ENCODE measurements at places on chromosomes 3 and 15. TPM values are rescaled to one million over a fixed set of nuclear protein-coding genes. Genes with fewer than 3 reads are reported as not detected.
A peak's percentile ranks its signal among the peaks of the same experiment; 100 is the strongest.

Gene PHLDB2
- 6.2 TPM for polyA plus RNA-seq

Gene LYZL4
- not detected for polyA plus RNA-seq

Gene C3orf85
- polyA plus RNA-seq, result not detected

Gene PGBD4
- 1.1 TPM for polyA plus RNA-seq

Gene TMEM45A
- polyA plus RNA-seq, result 33.6 TPM

Gene PCBP4
- 87.3 TPM for polyA plus RNA-seq

Gene MOBP
- 0.13 TPM for polyA plus RNA-seq

Gene CEMIP
- polyA plus RNA-seq, result 0.20 TPM

Gene DISP2
- 19.4 TPM for polyA plus RNA-seq

Gene ROBO2
- polyA plus RNA-seq, result 0.30 TPM

Gene HYAL1
- polyA plus RNA-seq, result 50.1 TPM

Gene COL6A6
- polyA plus RNA-seq, result 0.16 TPM

Gene LRIG1
- 7.2 TPM for polyA plus RNA-seq

Gene LIPC
- polyA plus RNA-seq, result 0.48 TPM

Gene MME
- 5.0 TPM for polyA plus RNA-seq

Gene SLC24A5
- 0.34 TPM for polyA plus RNA-seq

Gene BMF
- 1.3 TPM for polyA plus RNA-seq

Gene DUOX2
- polyA plus RNA-seq, result 1.3 TPM

Gene CHRNA5
- 1.7 TPM for polyA plus RNA-seq

Gene MST1R
- 0.18 TPM for polyA plus RNA-seq

Gene COL8A1
- polyA plus RNA-seq, result 7.7 TPM

GRCh38 chr3:188283347-188283746, 129.4 kb downstream of the LPP start:
- peak; percentile 87 for DNase-seq

GRCh38 chr3:19065027-19065426, 83.3 kb upstream of the KCNH8 start:
- no peak for DNase-seq

DNA sequence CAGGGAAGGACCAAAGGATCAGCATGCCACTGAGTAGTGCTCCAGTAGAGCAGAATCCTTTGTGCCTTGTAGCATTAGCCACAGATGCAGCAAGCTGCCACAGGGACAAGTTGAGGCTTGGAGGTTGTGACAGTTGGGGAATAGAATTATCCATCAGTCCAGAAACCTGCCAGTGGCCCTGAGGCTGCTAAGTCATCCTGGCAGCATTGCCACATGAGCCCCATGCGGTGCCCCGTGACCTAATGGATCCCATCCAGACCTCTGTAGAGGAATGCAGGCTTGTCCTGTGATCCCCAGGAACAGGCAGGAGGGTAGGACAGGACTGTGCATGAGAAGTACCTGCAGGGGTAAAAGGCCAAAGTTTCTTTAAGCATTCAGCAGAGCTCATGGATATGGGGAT, 51.7 kb downstream of the BOC start:
- no peak for DNase-seq

- DNase-seq, result no peak
Measured at GRCh38 chr3:71786217-71786549, 1.2 kb upstream of the PROK2 start.

GRCh38 chr3:182568876-182569275, 224.4 kb upstream of the ATP11B start:
- no peak for DNase-seq

- no peak for DNase-seq
Measured at GRCh38 chr3:150238995-150239619, 169.0 kb upstream of the TSC22D2 start.

- DNase-seq, result no peak
Measured at GRCh38 chr3:140794507-140794906, 116.6 kb downstream of the TRIM42 start.

GRCh38 chr3:22141769-22142168, 390.8 kb upstream of the ZNF385D start:
- DNase-seq, result no peak

DNA sequence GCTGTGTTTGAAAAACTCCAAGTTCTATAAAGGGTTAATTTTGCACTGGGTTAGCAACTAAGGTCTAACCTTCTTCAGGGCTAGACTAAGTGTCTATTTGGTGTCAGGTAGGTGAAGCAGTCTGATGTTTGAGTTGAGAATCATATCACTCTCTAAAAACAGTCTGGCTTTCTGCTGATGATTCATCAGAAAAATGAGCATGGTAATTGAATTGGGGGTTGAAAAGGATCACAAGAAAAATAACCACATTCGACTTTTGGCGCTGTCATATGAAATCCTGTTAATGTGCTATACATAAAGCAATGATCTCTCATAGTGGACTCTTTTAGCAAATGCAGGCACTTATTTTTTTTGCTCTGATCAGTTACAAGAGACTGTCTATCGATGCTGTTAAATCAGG, 242.2 kb upstream of the AZI2 start:
- DNase-seq, result no peak

GRCh38 chr3:52331906-52332305, 15.8 kb downstream of the DNAH1 start:
- DNase-seq, result no peak

- DNase-seq, result no peak
Measured at GRCh38 chr3:18499301-18499700, 74.2 kb upstream of the SATB1 start.

DNA sequence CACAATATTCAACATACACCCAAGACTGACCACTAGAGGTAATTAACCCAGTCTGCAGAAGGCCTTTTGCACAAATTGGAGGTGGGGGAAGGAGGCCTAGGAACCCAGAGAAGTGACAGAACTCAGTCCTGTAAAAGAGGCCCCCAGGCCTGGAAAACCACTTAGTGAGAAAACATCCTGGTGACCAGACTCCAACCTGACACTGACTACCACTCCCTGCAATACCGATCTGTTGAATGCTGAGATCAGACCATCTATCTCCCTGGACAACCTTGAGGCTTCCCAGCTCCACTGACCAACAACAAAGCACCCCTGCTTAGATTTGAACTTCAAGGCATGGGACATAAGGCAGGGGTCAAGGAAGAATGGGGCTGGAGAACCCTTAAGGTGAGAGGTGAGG, 261.9 kb upstream of the WNT5A start:
- no peak for DNase-seq

- no peak for DNase-seq
Measured at GRCh38 chr3:50356553-50356952, 2.8 kb downstream of the TMEM115 start.

- no peak for DNase-seq
Measured at GRCh38 chr3:55423782-55424181, 63.3 kb downstream of the WNT5A start.

- no peak for DNase-seq
Measured at GRCh38 chr15:47929138-47929803, 191.5 kb upstream of the SLC24A5 start.

DNA sequence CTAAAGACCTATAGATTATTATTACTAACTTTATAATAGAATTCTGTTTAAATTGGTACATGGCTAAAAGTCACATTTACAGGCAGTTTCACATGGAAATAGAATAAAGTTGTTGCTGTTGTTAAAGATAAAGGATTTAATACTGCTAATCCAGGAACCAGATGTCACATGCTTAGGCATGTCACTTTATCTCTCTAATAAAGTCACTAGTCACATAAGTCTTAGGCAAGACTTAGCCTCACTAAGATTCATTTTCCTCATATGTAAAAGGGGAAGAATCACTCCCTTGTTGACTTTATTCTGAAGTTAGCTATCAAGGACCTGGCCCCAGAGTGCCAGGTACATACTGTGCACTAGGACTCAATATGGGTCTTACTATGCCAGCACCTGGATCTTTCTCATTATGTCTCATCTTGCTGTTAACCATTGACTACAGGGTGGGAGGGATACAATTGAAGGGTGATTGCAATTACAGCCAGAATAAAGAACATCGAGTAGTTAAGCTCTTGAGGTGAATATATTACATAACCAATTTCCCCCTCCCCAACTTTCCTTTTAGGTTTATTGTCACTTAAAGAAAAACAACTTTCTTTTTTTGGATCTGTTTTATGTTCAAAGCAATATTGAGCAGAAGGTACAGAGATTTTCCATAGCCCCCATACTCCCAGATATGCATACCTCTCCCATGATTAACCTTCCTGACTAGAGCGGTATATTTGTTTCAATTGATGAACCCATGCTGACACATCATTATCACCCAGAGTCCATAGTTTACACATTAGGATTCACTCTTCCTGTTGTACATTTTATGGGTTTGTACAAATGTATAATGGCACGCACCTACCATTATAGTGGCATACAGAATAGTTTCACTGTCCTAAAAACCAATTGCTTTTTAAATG, 36.6 kb downstream of the LNP1 start:
- no peak for DNase-seq

- DNase-seq, result no peak
Measured at GRCh38 chr3:162119651-162120050, 623.0 kb downstream of the OTOL1 start.

GRCh38 chr3:123129092-123129491, 62.3 kb downstream of the PDIA5 start:
- DNase-seq, result no peak

DNA sequence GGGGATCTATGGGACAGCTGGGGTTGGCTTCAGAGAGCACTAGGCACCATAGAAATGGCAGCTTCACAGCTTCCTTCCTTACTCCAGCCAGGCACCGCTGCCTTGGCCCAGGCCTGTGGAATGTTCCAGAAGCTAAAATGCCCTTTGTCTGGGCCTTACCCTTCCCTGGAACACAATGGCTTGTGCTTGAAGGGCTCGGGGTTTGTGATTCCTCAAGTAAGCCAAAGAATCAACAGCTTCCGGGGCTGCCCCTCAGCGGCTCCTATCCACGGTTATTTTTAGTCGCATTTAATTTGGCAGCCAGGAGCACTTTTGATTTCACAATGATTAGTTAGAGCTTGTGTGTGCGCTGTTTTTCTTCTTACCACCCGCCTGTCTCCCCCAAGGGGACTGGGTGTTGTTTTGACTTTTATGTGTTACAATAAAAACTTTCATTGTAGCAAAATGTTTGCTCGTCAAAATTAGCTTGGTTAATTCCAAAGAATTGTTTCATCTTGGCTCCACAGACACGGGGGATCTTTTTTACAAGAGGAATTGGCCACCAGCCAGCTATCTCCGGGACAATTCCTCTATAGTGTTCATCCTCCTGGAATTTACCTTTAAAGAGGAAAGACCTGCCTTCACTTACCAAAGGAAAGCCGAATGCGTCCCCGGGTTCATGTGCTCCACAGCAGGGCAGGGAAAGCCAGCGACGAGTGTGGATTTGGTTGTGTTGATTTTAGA, 73.8 kb downstream of the TLE3 start:
- peak; percentile 60 for DNase-seq

DNA sequence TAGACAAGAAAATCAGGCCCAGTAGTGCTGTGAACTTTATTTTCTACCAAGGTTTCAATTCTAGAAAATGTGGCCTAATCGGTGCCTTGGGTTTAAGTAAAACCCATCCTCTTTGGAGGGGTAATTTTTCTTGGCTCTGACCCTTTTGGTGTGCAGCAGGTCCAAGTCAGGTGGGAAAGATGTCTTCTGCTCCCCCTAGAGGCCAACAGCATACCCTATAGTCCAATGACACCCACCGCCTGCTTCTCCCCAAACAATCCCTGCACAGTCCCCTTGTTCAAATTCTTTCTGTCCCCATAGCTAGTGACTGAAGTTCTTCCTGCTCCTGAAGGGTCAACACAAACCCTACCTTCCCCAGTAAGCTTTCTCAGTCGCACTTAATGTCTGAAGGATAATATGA, 261.8 kb upstream of the GOLGA6L4 start:
- DNase-seq, result no peak

DNA sequence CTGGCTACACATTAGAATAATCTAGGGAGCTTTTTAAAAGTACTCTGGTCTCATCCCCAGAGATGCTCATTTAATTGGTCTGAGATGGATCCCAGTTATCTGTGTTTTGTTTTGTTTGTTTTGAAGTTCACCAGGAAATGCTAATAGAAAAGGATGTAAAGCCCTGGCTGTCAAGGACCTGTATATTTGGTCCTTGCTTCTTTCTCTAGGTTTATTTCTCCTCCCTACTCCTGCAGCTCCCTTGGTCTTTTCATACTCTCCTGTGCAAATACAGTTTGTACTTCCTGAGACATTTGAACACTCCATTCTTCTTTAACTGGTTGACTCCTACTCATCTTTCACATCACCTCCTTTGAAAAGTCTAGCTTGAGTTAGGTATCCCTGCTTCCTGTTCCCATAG, 3.3 kb downstream of the PIK3CA start:
- no peak for DNase-seq

DNA sequence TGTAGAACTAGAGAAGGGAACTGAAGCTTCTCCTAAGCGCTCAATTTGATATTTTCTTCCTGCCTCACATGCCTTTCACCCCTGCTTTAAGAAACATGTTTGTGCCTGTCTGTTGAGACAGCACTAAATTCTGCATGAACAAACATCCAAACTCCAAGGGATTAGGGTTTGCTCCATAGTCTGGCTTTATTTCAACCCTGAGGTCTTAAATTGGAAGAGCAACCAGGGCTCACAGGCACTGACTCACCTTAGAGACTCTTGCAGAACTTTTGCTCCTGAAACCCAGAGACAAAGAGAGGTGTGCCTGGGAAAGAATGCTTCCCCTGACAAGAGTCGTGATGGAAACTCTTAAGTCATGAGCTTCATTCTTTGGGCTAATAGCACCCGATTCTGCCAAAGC, 393.9 kb upstream of the MCTP2 start:
- no peak for DNase-seq

- DNase-seq, result peak; percentile 63
Measured at GRCh38 chr3:15271785-15272381, 60.5 kb downstream of the SH3BP5 start.

DNA sequence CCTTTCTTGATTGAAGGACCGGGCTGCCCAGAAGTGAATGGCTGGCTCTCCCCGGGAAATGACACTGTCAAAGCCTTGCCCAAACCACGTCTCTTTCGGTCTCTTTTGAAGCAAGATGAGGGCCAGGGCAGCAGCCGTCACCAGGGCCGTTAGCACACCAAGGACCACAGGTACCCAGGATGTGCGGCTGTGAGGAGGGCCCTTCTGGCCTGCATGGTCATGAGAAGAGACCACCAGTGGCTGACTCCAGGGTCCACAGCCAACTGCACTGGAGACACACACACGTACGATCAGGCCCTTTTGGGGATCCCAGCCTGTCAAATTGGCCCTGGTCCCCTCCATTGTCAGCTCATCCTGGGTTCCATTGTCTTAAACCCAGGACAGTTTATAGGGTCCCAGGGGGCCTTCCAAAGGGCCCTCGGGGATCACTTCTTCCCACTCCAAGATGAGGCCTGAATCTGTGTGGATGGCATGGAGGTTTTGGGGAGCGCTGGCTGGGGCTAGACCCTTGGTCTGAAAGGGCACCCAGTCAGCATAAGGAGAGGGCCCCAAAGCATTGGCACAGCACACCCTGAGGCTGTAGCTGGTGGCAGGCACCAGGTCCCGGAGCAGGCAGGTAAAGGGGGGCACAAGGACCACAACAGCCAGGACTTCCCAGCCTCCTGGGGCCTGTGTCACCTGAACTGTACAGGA, 50.9 kb downstream of the ETFA start:
- DNase-seq, result no peak

Measured in adrenal gland (tissue), 19 donors.